ENCODE measurements at places on chromosomes 1 and 21. TPM values are rescaled to one million over a fixed set of nuclear protein-coding genes. Genes with fewer than 3 reads are reported as not detected.

The MYBPH gene
- not detected for total RNA-seq

The PROX1 gene
- total RNA-seq, result 2.9 TPM

The C1orf141 gene
- not detected for total RNA-seq

The LRRC3 gene
- total RNA-seq, result 3.8 TPM

The SDE2 gene
- 38.4 TPM for total RNA-seq

The PCP4 gene
- total RNA-seq, result not detected

GRCh38 chr1:33126411-33127000, 45.6 kb downstream of the AZIN2 start:
- DNase-seq, result peak; percentile 7

GRCh38 chr1:40847023-40847745, 15.0 kb downstream of the CITED4 start:
- DNase-seq, result no peak

DNA sequence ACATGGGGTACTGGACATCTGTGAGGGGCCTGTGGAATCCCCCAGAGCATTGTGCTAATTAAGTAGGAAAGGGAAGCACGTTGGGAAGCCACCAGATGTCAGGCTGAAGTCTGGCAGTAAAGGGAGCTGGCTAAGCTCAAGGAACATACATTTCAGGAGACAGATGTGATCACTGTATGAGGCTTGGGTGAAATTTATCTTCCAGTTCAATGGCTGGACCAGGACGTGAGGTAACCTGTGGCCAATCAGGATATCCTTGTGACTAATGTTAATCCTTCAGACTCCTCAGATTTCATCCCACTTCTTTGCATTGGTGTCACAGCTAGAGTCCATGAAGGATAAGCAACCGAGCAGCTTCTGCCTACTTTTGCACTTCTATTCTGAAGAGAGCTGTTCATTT, 110.2 kb upstream of the APP start:
- DNase-seq, result peak; percentile 6

GRCh38 chr1:159315381-159315780, 13.2 kb downstream of the FCER1A start:
- no peak for DNase-seq

DNA sequence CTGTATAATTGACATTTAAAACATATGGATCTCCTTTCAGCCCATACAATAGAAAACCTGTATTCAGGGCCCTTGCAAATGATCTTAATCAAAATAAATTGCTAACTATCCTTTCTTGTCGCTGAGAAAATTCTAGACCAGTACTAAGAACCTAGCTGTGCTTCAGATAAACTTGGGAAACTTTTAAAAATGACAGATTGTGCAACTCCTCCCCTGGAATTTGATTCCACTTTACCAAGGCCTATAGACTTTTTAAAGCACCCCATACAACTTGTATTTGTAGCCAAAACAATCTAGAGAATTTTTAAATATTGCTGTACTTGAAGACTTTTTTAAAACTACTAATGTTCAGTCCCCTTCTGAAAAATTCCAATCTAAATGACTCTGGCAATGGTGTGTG, 51.6 kb downstream of the ZNF644 start:
- no peak for DNase-seq

- DNase-seq, result no peak
Measured at GRCh38 chr1:31511848-31512615, 64.3 kb upstream of the TINAGL1 start.

- no peak for DNase-seq
Measured at GRCh38 chr21:16842696-16843035, 670.2 kb upstream of the CXADR start.

DNA sequence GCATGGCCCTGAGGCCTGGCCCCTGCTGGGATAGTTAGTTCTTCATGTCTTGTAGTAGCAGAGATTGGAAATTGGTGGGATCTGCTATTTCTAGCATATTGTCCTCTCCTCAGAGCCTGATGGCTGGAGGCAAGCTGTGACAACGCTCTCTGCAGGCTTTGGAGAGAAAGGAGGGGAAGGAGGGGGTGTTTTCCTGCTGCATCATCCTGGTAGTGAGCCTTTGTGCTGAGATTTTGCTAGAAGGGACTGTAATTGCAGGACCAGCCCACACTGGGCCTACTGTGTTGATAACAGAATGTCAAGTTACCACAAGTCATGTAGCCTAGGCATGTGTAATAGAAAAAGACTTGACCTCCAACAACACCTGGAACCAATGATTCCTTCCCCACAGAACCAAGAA, 351.0 kb downstream of the SIPA1L2 start:
- DNase-seq, result no peak

GRCh38 chr1:151009206-151009587, 948 bp downstream of the PRUNE1 start:
- DNase-seq, result no peak

DNA sequence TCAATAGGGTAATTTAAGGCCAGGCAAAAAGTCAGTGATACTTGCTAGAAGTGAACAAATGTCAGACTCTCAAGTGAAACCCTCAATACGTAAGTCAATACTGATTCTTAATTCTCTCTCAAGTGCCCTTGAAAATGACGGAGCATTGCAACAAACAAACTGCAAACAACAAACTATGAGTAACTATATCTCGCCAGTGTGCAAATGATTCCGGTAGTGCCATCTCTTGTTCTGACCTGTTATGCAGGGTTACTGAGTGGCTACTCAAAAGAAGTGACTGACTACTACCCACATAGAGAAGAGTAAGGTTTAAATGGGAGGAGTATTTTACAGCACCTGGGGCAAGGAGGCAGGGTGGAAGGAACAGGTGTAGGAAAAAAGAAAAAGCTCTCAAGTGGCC, 1.6 kb downstream of the SLC19A2 start:
- DNase-seq, result no peak

GRCh38 chr1:240116831-240117769, 25.4 kb downstream of the FMN2 start:
- DNase-seq, result no peak

DNA sequence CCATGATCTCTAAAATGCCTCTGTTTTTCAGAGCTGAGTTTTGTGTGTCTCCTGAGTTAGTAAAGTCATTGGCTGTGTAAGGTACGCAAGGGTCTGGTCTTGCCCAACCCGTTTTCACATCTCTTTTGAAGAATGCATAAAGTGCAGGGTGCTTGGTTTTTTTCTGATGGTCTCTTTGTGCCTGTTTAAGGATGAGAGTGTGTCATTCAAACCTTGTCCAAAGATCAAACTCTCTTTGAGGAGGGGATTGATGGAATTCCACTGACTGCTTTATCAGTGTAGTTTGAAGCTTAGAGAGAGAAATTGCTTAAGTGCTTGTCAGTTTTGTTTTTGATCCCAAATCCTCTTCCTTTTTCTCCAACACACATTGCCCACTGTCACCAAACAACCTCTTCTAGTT, 20.0 kb upstream of the C8B start:
- no peak for DNase-seq

DNA sequence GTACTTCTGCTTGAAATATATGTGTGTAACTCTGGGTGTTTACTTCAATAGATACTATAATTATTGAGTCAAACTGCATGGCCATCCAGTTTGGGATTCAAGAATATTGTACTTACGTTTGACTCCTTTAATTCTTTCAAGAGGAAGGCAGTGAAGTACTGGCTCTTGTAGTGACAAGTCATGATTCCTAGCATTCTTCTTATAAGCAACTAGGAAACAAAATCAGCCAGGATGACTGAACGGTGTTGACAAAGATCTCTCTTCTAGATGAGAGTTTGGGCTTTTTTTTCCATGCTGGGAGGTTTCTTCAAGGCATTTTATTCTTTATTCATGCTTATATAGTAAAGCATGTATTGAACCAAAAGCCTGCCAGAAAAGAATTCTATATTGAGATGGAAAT, 58.3 kb downstream of the CLEC20A start:
- no peak for DNase-seq

DNA sequence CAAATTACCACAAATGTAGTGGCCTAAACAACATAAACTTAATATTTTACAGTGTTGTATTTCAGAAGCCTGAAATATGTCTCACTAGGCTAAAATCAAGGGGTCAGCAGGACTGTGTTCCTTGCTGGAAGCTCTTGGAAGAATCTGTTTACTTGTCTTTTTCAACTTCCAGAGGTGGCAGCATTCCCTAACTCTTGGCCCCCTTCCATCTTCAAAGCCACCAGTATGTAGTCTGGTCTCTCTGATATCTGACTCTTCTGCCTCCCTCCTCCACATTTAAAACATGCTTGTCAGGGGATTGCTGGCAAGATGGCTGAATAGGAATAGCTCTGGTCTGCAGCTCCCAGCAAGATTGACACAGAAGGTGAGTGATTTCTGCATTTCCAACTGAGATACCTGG, 567.5 kb downstream of the PLA2G4A start:
- no peak for DNase-seq

DNA sequence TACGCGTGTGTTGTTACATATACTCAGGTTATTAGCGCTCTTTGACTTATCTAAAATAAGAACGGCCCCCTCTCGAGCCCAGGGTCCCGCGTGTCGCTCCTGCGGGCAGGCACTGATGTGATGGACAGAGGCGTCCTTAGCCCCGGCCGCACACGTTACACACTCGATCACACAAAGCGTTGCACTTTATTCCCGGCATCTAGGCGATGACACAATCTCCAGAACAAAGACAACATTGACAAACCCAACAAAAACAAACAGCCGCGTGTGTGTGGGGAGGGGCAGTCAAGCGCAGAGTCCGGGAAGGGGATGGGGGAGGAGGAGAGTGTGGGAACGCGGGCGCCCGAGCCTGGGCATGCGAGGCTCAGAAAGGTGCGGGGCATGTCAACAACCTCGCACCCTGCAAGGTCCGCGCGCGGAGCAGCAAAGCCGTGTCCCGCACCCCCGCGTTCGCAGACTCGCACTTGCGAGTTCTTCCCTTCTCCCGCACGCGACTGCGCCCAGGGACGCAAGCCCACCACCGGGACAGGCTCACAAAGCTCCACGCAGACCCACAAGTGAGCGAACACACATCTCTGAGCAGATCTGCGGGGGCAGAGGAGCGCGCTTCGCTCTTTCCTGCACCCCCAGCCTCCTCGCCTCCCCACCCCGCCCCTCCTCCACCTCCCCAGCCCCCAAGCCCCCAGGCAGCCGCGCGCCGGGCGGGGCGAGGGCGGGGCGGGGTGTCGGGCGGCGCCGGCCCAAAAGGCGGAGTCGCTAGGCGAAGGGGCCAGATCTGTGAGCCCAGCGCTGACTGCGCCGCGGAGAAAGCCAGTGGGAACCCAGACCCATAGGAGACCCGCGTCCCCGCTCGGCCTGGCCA, at the start of gene EFNA1:
Gene EFNA1, plus strand, starts transcription at position 772 of the 862 bp plus-strand sequence. CDS start 102 bp downstream, outside the sequence.
- DNase-seq, result peak; percentile 85

- no peak for DNase-seq
Measured at GRCh38 chr1:111164151-111164550, 24.1 kb downstream of the CEPT1 start.

DNA sequence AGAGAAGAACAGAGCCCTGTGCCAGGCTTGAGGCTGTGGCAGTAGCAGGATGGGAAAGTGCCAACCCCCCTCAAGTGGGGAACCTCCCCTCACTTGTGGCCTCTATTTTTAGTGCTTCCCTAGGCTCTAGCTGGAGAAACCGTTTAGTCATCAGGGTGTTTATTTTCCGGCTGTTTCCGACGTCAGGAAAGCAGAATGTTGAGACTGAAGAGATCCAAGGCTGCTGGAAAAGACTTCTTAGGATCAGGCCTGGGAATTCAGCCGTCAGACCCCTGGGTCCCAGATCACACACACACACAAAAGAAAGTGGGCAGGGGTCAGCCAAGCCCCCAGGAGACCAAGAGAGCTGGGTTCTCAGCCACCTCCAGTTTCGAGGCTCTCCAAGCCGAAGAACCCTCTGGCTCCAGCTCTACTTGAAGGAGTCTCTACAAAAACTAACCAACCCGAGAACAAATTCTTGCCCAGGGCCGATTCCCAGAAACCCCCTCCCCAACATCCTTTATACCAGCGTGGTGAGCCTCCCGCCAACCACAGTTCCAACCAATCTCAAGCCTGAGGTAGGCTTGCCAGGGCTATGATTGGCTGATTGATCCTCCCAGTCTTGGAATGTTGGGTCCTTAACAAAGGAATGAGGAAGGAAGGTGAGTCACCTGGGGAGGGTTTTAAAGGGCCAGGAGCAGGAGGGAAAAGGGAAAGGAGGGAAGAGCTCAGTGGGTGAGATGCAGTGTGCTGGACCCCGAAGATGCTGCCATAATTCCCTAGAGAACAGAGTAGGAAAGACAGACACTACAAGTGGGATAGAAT, 2.5 kb upstream of the MEF2D start:
- peak; percentile 93 for DNase-seq

DNA sequence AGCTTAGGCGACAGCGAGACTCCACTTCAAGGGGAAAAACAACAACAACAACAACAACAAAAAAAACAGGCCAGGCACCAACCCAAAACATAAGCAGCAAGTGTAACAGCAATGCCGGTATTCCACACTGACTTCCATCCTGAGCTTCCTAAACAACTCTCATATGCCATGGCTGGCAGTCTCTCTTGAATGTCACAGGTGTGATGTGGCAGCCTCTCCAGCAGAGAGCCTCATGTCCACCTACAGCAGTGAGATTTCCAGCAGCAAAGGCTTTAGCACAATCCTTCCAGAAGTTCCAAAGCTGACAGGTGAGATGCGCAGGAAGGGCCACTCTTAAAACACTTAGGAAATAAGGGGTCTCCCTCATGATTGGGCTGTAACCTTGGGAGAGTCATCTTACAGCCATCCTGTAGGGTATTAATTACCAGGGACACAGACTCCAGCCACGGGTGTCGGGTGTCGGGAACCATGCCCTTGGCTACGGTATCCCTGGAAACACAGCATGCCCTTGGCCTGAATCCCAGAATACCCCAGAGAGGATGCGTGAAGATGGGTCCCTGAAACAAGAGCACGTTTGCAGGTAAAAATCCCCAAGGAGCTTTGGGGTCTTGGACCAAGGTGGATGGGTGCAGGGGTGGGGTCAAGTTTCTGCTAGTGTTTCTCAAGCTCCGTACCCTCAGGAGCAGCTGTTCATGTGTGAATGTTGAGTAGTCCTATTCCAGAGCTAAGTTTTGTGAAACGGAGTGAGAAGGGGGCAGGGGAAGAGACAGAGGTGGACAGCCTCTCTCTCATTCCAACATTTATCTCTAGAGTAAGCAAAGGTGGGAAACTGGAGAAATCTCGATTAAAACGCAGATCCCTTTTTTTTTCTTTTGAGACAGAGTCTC, 31.4 kb downstream of the CLSTN1 start:
- peak; percentile 84 for DNase-seq

DNA sequence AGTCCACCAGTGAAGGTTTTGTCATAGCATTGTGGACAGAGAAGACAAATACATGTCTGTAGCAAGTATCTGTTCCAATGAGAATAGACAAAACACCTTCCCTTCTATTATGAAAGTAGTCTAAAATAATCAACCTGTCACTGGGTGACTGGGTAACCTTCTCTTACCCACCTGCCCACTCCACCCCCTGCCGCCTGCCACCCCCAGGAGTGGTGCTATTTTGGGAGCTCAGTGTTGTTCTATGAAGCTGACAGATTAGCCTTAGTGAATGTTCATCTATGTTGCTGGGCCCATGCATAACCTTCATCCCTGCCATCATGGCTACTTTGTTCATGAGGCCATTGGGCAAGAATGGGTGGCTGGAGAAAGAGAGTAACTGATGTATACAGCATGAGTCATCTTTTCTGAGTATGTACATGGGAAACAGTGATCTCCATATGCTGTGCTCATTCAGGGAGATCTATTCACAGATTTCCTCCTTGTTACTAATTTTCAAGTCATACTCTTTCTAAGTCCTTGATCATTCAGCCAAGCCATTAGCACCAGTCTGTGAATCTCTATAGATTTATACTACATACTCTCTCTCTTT, 24.8 kb downstream of the MARK1 start:
- DNase-seq, result no peak
